ENCODE measurements at places on chromosomes 1 and 21.
A peak's percentile ranks its signal among the peaks of the same experiment; 100 is the strongest.

- no peak for DNase-seq
These were observed 7.6 kb downstream of the CHODL start for GRCh38 chr21:18252256-18252655.

GRCh38 chr1:28552758-28553663, at the start of gene TRNAU1AP:
TSS of gene TRNAU1AP (plus strand) at chr1:28553085. CDS start at chr1:28553111, 26 bp downstream.
- peak; percentile 99 for DNase-seq

GRCh38 chr1:201252944-201253371, 30.3 kb upstream of the PKP1 start:
- DNase-seq: no peak

DNA sequence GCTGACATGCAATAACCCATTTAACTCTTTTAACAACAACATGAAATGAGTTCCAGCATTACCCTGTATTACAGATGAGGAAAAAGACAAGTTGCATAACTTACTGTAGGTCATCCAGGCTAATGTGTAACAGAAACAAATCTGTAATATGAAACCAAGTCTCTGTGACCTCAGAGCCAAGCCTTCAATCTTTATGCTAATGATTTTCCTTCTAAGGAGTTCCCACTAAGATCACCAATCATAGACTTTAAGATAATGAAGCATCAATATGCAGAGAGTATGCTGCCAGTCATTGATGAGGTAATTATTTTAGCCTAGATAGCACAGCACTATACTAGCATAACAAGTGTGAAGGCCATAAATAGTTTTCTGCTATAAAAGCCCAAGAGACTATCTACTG, 35.6 kb upstream of the RNPC3 start:
- DNase-seq: no peak

DNA sequence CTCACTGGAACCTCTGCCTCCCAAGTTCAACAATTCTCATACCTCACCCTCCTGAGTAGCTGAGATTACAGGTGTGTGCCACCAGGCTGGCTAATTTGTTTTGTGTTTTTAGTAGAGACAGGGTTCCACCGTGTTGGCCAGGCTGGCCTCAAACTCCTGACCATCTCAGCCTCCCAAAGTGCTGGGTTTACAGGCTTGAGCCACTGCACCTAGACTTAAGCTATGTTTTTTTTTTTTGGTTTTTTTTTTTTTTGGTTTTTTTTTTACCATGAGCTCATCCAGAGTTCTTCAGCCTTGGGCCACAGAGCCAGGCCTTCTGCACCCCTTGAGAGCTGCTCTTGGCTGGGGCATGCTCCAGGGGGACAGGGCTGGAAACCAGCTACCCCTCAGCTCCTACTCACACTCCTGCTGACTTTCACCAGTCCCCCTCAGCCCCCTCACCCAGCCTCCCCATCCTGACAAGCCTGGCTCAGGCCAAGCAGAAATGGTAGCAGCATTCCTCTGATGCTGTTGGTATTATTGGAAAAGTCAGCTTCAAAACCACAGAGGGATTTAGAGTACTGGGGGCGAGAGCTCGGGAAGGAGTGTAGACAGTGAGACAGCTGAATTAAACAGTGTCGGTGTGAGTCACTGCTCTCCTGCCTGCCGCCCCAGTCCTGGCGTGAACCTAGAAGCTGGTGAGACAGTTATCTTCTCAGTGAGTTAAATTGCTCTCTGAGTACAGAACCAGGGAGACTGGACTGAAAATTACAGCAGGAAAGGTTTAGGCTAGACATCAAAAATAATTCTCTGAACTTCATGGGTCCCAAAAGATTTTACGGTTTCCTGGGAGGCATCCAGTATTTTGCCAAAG, 63.7 kb downstream of the NAV1 start:
- no peak for DNase-seq

DNA sequence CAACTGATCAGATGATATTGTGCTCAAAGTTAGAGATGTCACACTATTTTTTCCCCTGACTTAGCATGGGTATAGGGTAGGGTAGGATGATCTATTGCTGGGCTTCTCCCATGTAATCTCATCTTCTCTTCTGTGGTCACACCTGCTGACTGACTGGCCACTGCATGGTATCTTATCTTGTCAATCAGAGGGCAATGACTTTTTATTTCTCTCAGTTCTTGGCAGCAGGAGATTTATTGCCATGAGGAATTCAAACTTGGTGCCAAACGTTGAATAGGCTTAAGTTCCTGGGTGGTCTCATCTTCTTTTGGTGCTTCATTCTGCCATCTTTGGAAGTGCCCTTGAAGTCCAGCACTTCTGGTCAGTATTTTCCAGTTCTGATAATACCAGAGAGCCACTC, 226.4 kb upstream of the POGK start:
- no peak for DNase-seq

- DNase-seq: no peak
These were observed 50.8 kb upstream of the SSBP3 start for GRCh38 chr1:54456921-54457529.
